Breast epithelium (tissue), 4 donors: ENCODE measurements at places on chromosomes 7 and 10. TPM values are rescaled to one million over a fixed set of nuclear protein-coding genes. Genes with fewer than 3 reads are reported as not detected.

PON1 gene
- total RNA-seq, result 0.29 TPM

- no peaks in the 10 kb centered on the region for H3K27me3 ChIP-seq
- peaks cover 4% of the 10 kb centered on the region for H3K36me3 ChIP-seq
- DNase-seq, result no peak
- peaks cover 15% of the 10 kb centered on the region for H3K4me1 ChIP-seq
- H3K4me3 ChIP-seq, result no peak overlapping the region
These were observed 2.0 kb downstream of the SRI start for GRCh38 chr7:88217675-88218428.

DNA sequence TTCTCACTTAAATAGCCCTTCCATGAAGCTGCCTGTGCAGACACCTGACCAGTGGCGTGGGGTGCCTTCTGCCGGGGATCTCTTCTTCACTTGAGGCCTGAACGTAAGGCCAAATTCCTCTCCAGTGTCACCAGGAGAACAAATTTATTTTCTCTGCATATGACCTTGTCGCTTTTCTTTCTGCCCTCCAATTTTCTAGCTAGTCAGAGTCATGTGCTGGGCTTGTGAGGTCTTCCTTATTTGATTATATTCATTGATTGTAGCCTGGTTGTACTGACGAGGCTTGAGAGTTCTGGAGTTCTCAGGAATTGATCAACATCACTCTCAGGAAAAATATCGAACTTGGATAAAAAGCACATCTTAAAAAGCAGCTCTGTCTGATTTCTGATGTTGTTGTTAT is 255.7 kb downstream of the BUB3 start:
- DNase-seq, result no peak
- H3K36me3 ChIP-seq, result no peaks in the 10 kb centered on the region
- no peaks in the 10 kb centered on the region for H3K4me1 ChIP-seq
- no peak overlapping the region for H3K4me3 ChIP-seq
- H3K27me3 ChIP-seq, result no peaks in the 10 kb centered on the region
- no peak overlapping the region for H3K27ac ChIP-seq

- H3K27me3 ChIP-seq, result no peaks in the 10 kb centered on the region
- H3K36me3 ChIP-seq, result no peaks in the 10 kb centered on the region
- no peak for DNase-seq
- no peak overlapping the region for H3K4me3 ChIP-seq
- no peaks in the 10 kb centered on the region for H3K4me1 ChIP-seq
- no peak overlapping the region for H3K27ac ChIP-seq
These were observed 39.7 kb upstream of the ZNF32 start for GRCh38 chr10:43688348-43688892.

GRCh38 chr7:73742753-73743641 is 4.4 kb upstream of the ABHD11 start:
- H3K36me3 ChIP-seq, result no peaks in the 10 kb centered on the region
- peak overlapping the region; percentile 96 for H3K27ac ChIP-seq
- peaks cover 18% of the 10 kb centered on the region for H3K4me1 ChIP-seq
- peak; percentile 96 for DNase-seq
- H3K27me3 ChIP-seq, result no peaks in the 10 kb centered on the region
